ENCODE measurements at places on chromosomes 12 and 14. TPM values are rescaled to one million over a fixed set of nuclear protein-coding genes. Genes with fewer than 3 reads are reported as not detected.

- no peak for DNase-seq
These were observed 411.2 kb upstream of the TBX3 start for GRCh38 chr12:115095073-115095748.

- DNase-seq: no peak
These were observed 49.0 kb downstream of the TMEM117 start for GRCh38 chr12:43884683-43885410.

GRCh38 chr12:31590642-31591379 is at the start of gene DENND5B:
Gene DENND5B, minus strand, starts transcription at chr12:31591136. Its CDS starts 304 bp downstream, at chr12:31590832.
- peak; percentile 78 for DNase-seq

DNA sequence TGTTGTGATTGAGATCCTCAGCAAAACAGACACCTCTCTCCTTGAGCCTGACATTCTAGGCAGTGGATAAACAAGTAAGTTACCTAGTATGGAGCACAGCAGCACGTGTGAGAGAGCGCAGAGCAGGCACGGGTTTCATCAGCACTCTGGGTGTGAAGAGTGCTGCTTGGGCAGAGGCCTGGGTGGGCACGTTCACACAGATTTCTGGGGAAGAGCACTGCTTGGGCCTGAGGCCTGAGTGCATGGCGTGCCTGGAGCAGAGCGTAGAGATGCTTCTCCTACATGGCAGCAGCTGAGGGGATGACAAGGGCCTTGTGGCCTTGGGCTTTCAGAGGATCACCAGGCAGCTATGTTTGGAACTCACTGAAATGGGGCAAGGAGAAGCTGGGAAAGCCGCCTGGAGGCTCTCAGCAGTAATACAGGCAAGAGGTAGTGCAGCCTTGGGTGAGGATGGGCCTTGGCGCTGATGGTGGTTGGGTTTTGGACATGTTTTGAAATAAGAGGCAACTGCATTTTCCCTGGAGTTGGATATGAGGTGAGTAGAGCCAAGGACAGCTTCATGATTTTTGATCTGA is 17.6 kb downstream of the CKB start:
- DNase-seq: no peak

DNA sequence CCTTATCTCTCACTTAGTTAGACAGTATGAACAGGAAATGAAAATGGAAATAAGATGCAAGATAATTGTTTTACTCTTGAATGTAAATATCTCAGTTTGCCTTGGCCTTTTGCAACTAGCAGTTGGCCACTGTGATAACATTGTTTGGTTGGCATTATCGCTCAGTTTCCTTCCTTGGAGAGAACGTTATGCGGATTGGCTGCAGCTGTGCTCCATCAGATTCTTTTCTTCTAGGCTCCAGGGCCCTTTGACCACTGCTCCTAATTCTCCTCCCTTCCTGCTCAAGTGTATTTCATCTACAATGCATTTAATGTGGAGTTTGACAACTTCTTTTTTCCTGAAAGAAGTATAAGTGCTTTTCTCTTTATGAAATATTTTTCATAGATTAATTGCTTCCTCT is 284.2 kb downstream of the ADAMTS20 start:
- DNase-seq: no peak

DNA sequence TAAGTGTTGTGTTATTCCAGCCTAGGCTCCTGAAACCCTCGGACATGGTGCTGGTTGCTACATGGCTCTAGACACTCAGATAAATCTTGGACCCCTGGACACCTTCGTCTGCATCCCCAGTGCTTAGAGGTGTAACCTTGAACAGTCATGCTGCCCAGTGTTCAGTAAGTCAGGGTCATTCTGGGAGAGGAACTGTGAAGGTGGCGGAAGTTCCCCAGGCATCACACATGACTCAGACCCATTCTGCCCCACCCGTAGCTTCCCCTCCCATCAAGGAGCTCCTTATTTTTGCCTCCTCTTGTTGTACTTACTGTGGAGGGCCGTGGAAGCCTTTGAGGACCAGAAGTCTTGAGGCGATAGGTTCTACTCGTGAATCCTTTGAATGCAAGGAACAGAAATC is 18.1 kb upstream of the SSPN start:
- no peak for DNase-seq

DNA sequence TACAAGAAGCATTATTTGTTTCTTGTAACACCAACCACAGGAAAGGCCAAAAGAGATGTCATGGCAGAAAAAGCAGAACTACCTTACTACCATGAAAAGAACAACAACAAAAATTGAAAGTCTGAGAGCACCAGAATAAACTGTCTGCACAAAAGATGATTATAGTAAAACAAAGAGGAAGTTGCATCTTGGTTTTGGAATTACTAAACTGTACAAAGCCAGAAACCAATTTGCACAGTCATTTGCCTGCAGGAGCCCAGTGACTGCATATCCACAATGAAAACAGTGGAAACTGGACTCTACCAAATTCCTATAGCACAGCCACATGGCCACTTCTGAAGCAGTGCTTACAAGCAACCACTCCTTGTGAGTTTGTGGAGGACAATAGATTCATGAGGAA is 276.2 kb downstream of the SSPN start:
- no peak for DNase-seq

The LRRC10 gene
- not detected for total RNA-seq

The SNW1 gene
- 88.8 TPM for total RNA-seq

The LTBP2 gene
- total RNA-seq: 0.59 TPM

The FBXW8 gene
- total RNA-seq: 16.0 TPM

The CDK4 gene
- total RNA-seq: 174 TPM
